ENCODE measurements at places on chromosomes 4 and X.

DNA sequence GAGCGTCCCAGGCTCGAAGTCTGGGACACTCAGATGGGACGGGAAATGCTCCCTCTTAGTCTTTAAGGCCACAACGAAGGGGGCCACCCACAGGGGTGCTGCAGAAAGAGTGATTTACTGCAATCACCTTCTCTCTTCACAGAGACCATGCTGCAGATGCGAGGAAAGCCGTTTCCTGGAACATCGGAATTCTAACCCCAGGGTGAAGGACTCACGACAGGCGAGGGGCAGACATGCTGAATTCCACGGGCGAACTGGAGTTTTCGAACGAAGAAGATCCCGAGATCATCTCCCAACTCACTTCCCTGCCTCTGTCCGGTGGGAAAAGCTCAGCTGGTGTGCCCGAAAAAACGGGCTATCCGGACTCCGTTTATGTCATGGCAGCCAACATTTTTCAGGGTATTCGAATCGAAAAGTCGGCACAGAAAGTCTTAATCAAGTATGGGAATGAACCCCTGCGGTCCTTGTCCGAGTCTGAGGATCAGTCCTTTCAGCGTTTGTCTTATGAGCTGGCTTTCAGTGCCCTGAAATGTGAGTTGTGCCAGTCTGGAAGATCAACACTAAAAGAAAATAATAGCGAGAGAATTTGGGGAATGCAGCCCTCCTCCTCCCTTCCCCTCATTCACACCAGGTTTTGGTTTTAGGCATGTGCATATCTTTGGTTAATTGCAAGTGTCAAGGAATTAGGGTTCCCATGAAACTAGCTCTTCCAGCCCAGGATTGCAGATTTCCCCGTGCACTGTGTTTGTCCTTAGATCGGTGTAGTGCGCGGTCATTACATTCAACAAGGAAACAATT is 905 bp downstream of the NSUN7 start:
- DNase-seq = no peak

GRCh38 chrX:119455264-119455663 is 13.0 kb upstream of the SLC25A5 start:
- DNase-seq = no peak

DNA sequence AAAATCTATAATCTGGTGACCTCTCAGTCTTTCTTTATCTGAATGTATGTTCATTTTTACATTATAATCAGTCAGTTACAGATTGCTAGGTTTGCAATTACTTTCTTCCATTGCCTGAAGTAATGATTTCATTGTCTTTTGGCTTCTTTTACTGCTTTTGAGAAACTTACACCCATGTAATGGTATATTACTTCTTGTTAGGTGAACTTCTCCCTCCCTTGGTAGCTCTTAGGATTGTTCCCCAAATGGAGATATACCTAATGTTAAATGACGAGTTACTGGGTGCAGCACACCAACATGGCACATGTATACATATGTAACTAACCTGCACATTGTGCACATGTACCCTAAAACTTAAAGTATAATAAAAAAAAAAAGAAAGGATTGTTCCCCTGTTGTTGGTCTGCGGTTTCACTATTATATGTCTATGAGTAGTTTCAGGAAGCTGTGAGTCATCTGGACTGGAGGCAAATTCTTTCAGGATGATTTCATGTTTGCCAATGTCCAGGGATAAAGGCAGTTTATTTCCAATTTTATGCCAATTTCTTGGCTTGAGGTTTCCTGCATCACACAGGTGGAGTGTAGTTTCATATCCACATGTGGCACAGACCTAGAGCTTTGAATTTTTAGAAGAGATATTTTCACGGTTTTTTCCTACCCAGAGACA is 21.8 kb downstream of the SPANXC start:
- no peak for DNase-seq

DNA sequence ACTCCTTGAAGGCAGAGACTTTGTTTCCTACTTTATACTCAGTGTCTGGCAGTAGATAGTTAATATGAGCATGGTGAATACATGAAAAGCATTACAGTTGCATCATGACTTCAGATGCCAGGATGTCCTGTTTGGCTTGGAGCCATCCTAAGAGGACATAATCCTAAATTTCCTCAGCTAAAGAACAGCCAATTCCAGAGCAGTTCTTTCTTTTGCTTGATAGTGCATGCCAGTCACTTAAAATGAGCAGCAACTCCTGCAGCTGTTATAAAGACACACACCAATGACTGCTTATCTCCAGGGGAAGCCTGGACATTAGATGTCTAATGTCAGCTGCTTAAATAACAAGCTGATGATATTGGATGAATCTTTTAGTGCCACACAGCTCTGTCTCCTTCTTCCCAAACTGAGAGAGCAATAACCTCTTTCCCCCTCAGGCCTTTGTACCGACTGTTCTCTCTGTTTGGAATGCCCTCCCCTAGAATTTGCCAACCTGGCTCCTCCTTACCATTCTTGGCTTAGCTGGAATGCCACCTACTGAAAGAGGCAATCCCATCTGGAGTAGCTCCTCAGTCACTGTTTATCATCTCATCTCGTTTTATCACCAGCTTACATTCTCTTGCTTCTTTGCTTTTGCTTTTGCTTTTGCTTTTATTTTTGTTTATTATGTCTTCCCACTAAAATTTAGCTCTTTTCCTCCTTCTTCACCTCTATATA is 100.8 kb upstream of the USP38 start:
- DNase-seq = no peak

DNA sequence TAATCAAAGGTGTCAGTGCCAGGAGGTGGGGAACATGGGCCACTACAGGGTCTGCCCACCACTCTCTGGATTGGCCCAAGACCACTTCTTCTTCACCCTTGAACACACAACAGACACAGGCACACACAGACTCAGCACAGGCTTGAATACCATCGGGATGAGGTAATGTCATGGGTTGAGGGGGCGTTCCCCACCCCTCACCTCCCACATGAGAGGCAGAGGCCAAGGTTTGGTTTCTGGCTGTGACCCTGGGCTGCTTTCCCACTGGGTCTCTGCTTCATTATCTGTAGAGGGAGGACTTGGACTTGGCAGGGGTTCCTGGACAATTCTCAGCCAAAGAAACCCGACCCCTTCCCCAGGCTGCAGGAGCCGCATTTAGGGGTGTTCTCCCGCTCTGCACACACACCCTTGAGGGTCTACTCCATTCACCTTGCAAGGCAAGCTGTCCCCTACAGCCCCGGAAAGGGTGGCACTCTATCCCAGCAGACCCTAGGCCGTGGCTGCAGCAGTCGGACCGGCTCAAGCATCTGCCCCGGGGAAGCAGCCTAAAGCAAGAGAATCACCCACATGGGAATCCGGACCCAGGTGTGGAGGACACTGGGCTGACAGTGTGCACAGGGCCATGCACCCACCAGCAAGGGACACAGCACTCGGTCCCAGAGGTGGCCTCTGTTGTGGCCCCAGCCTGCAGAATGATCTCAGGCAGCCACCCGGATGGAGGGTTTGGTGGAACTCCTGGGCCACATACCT is 62.4 kb downstream of the TRMT44 start:
- no peak for DNase-seq

DNA sequence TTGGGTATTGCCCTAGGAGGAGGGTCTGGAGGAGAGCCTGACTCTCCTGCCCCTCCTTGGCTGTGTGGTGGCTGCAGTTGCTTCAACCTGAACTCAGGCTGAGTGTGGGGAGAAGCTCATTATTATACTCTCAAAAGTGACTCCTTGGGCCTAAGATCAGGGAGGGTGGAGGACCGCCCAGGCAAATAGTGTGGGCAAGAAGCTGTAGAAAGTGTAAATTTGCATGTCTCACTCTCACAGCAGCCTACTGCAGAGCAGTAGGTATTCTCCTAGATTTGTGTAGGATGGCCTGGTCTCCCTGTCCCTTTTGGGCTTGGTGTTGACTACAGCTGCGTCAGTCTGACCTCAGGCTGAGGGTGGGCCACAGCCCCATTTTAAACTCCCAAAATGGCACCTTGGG is 156.1 kb downstream of the ZNF330 start:
- DNase-seq = no peak

DNA sequence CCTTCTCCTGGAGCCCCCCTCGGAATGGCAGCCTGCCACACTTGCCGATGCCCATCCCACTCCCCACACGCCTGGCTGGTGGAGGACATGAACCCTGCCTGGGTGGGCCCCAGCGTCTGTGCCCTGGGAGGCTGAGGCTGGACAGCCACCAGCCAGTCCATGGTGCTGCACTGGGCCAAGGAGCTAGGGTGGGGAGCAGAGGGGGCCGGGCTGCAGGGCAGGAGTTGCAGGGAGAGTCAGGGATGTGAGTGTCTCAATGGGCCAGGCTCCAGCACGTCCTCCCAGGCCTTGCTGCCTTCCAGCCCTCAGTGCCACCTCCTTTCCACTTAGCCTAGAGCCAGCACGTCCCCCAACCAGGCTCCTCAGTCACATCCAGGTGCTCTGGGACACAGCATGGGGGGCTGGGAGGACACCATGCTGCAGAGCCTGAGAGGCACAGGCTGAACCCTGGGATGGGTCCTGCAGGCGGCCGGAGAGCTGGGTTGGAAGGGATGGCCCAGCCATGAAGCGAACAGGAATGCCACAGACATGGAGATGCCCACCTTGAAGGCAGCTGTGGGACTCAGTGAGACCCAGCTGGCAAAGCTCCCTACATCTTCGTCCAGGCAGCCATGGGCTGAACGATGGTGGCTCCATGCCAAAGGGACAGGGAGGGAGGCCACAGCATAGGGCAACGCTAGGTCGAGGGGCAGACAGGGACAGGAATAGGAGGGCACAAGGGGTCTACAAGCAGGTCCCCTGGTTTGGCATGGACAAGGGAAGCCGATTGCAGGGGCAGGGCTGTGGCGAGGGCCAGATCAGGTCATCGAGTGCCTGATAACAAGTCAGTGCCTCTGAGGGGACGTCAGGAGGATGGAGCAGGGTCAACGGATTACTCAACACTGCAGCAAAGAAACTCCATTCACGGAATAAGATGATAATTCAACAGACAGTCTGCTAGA is 30.1 kb upstream of the MXD4 start:
- no peak for DNase-seq
